Activated naive CD4-positive, alpha-beta T cell treated with anti-CD3 and anti-CD28 coated beads, Interleukin-2, amount 10 ng/mL, durations not matched to agents 7 days and 5 days (primary cell): ENCODE measurements at places on chromosomes 3 and 15.

DNA sequence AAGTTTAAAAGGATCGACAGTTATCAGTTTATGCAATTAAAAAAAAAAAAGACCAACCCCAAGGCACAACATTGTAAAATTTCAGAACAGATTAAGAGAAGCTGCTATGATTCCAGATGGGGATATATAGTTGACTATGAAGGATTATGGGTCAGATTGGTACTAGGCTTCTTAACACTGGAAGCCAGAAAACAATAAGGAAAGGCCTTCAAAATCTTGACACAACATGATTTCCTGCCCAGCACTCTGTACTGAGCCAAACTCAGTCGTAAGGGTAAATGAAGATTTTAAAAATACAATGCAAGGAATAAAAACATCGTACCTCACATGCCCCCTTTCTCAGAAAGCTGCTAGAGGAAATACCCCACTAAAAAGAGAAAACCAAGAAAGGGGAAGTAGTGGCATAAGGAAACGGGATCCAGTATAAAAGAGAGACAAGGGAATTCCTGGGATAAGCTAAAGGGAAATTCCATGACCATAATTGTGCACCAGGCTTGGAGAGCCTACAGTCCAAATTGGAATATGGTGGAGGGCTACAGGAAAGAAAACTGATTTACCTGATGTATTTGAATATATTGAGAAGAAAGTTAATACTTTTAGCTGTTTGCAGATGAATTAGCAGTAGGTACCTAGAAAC lies 27.9 kb downstream of the PIAS1 start:
- no peak overlapping the region for H3K4me3 ChIP-seq
- peaks cover 8% of the 10 kb centered on the region for H3K4me1 ChIP-seq
- no peak for DNase-seq
- H3K27me3 ChIP-seq = no peaks in the 10 kb centered on the region
- no peak overlapping the region for H3K27ac ChIP-seq

- no peak overlapping the region for H3K4me3 ChIP-seq
- H3K36me3 ChIP-seq = peaks cover 85% of the 10 kb centered on the region
- DNase-seq = no peak
- H3K27me3 ChIP-seq = peaks cover 9% of the 10 kb centered on the region
These were observed 5.9 kb upstream of the GRAMD2A start for GRCh38 chr15:72203507-72203837.

GRCh38 chr3:125035217-125035616 lies 20.6 kb downstream of the HEG1 start:
- no peak overlapping the region for H3K4me3 ChIP-seq
- no peak for DNase-seq
- peaks cover 28% of the 10 kb centered on the region for H3K4me1 ChIP-seq
- H3K36me3 ChIP-seq = peaks cover 57% of the 10 kb centered on the region
- peak overlapping the region; percentile 3 for H3K27ac ChIP-seq

GRCh38 chr3:137065381-137065780 lies 107.6 kb downstream of the IL20RB start:
- no peaks in the 10 kb centered on the region for H3K4me1 ChIP-seq
- H3K27me3 ChIP-seq = peaks cover 14% of the 10 kb centered on the region
- no peak for DNase-seq
- no peak overlapping the region for H3K27ac ChIP-seq
- H3K36me3 ChIP-seq = no peaks in the 10 kb centered on the region

GRCh38 chr15:84778194-84778593 lies 29.8 kb downstream of the ZNF592 start:
- H3K36me3 ChIP-seq = peaks cover 42% of the 10 kb centered on the region
- H3K27me3 ChIP-seq = no peaks in the 10 kb centered on the region
- H3K4me3 ChIP-seq = no peak overlapping the region
- no peak for DNase-seq
- peaks cover 17% of the 10 kb centered on the region for H3K4me1 ChIP-seq

DNA sequence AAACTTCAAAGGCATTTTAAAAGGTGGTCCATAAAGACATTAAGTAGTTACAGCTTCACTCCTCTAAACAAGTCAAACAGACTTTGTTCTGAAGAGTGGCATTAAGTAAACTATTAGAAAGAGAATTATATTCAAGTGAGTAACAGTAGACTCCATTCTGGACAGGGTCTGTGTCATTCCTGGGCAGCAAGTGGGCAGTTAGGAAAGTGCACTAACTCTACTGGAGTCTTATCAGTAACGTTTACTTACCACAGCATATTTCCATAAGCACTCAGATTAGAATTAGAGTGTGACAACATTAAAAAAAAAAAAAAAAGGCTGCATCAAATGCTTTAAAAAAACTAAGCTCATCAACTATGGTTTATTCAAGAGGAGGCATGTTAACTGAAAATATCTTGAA lies 10.6 kb downstream of the UBR1 start:
- peaks cover 40% of the 10 kb centered on the region for H3K36me3 ChIP-seq
- no peaks in the 10 kb centered on the region for H3K27me3 ChIP-seq
- H3K4me1 ChIP-seq = peaks cover 17% of the 10 kb centered on the region
- no peak for DNase-seq
- no peak overlapping the region for H3K27ac ChIP-seq

- no peaks in the 10 kb centered on the region for H3K27me3 ChIP-seq
- peak overlapping the region; percentile 63 for H3K27ac ChIP-seq
- peak; percentile 35 for DNase-seq
These were observed 37.6 kb upstream of the WDR49 start for GRCh38 chr3:167691366-167691765.

GRCh38 chr3:45601156-45601555 lies 6.6 kb downstream of the LIMD1 start:
- H3K4me3 ChIP-seq = no peak overlapping the region
- H3K36me3 ChIP-seq = peaks cover 52% of the 10 kb centered on the region
